ENCODE measurements at places on chromosomes 1 and 21.
A peak's percentile ranks its signal among the peaks of the same experiment; 100 is the strongest.

GRCh38 chr1:92210701-92211100 lies 7.0 kb upstream of the C1orf146 start:
- DNase-seq = no peak

DNA sequence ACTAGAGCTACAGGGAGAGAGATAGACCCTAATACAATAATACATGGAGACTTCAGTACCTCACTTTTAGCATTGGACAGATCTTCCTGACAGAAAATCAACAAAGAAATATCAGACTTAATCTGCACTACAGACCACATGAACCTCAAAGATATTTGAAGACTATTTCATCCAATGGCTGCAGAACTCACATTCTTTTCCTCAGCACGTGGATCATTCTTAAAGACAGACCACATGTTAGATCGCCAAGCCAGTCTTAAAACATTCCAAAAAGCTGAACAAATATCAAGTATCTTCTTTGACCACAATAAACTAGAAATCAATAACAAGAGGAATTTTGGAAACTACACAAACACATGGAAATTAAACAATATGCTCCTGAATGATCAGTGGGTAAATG lies 576.0 kb downstream of the KIF26B start:
- no peak for DNase-seq

GRCh38 chr1:111720274-111720976 lies 18.8 kb downstream of the INKA2 start:
- DNase-seq = no peak

- peak; percentile 50 for DNase-seq
Measured at GRCh38 chr1:10283318-10283984, 73.1 kb downstream of the KIF1B start.

DNA sequence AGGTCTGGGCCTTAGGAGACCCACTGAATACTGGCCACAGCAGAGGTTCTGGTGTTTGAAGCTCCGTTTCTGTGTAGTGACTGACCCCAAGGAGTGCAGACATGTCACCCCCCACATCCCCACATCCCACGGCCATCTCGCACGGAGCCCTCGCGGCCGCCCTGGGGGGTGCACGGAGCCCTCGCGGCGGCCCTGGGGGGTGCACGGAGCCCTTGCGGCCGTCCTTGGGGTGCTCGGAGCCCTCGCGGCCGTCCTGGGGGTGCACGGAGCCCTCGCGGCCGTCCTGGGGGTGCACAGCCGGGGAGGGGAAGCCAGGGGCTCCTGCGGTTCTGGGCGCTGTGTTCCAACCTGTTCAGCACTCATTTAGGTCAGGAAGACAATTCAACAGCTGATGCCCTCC lies 68.4 kb downstream of the SCCPDH start:
- no peak for DNase-seq

DNA sequence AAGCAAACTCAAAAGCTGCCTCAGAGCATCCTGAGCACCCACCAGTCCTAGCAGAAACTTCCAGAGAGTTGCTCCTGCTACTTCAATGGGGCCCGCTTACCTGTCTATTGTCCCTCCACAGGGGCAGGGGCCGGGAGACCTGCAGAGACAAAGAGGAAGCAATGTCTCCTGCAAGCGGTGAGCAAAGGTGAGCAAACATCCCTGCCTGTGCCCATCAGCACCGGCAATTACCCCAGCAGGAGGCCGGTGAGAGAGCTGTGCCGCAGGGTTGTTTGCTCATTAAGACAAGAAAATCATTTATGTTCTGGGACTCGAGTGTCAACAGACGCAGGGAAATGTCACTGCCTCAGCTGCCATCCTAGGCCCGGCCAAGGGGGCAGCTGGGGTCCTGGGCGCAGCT lies 53.8 kb upstream of the TARDBP start:
- DNase-seq = no peak

DNA sequence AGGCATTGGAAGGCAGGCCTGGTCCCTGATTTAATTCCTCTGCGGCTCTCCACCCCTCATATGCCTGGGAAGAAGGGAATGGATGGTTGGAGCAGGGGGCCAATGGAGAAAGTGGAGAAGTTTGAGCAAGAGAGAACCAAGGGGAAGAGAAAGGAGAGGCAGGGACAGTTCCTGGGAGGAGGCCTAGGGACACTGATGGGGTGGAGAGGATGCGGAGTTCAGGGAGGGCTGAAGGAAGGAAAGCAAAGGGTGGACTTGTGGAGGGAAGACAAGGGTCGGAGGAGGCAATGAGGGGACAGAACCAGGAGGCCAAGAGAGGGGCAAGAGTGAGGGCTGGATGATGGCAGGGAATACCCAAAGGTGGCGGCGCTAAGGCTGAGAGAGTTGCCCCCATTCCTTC lies 7.1 kb downstream of the ZBTB7B start:
- no peak for DNase-seq

- peak; percentile 38 for DNase-seq
Measured at GRCh38 chr1:158035976-158036583, 42.6 kb downstream of the KIRREL1 start.
